Adrenal gland (tissue), 19 donors: ENCODE measurements at places on chromosomes 5 and 9. TPM values are rescaled to one million over a fixed set of nuclear protein-coding genes. Genes with fewer than 3 reads are reported as not detected.

The ARHGEF37 gene
- total RNA-seq: 3.6 TPM

- DNase-seq: no peak
These were observed 13.3 kb downstream of the FGF18 start for GRCh38 chr5:171432583-171433351.

The DMRT3 gene
- not detected for total RNA-seq

- no peak for DNase-seq
These were observed 144.6 kb downstream of the CD180 start for GRCh38 chr5:67052034-67052433.

The MZB1 gene
- total RNA-seq: 0.95 TPM

The ZBTB26 gene
- total RNA-seq: 2.9 TPM

DNA sequence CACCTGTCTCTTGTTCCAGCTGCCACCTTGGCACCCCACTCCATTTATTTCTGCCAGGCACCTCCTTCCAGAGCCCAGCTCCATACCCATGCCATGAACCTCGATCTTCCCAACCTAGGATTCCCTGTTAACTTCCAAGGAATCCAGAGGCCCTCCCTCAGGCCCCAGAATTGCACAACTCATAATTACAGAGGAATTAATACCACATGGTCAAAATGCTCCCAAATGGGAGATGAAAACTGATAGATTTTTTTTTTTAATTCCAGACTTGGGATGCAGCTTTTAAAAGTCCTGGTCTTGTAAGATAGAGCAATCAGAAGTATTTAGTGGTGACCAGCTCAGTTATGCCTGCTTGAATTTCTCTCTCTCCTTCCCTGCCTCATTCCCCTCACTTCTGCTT is 96.2 kb upstream of the CCDC112 start:
- no peak for DNase-seq
